ENCODE measurements at places on chromosomes 2 and 18.

DNA sequence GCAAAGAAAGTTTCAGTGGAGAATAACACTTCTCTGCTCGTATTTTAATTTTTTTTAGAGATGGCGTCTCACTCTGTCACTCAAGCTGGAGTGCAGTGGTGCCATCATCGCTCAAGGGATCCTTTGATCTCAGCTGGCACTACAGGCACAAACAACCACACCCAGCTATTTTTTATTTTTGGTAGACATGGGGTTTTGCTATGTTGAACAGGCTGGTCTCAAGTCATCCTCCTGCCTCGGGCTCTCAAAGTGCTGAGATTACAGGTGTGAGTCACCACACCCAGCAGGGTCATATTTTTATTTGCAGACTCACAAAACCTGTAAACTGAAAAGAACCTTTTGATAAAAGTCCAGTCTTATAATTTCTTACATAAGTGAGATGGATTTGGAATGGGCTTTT is 2.6 kb downstream of the TRAK2 start:
- no peak for DNase-seq

DNA sequence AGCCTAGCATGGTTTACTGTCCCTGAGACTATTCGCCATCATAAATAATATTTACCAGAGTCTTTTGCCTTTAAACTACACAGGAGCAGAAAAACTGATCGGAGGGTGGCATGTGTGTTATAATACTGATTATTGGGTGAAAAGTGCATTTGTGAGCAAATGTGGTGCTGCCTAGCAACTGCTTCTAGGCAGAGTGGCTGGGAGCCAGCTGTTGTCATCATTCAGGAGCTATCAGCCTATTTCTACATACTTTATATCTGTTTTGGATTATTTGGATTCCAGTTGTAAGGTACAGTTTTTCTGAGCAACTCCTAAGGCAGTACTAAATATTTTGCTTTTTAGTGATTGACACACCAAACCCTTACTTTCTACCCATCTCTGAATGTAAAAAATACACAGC is 75.0 kb upstream of the MSTN start:
- DNase-seq: no peak

- DNase-seq: no peak
These were observed 22.9 kb upstream of the ASB1 start for GRCh38 chr2:238403632-238404405.

DNA sequence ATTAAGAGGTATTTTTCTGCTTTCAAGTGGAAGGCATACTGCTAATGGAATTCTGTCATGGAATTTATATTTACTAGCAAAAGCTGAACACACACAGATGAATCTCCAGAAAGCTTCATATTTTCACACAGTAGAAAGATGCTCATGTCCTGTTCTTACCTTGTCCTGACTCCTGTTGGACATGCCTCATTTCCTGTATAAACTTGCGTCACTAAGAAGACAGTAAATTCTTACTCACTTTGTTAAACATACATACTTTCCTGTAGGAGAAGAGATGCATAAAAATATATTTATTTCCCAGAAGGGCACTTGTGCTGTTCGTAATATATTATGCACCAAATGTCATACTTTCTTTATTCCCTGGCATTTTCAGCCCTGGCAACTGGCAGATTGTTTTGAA is 238.3 kb upstream of the RASGRP3 start:
- peak; percentile 49 for DNase-seq

DNA sequence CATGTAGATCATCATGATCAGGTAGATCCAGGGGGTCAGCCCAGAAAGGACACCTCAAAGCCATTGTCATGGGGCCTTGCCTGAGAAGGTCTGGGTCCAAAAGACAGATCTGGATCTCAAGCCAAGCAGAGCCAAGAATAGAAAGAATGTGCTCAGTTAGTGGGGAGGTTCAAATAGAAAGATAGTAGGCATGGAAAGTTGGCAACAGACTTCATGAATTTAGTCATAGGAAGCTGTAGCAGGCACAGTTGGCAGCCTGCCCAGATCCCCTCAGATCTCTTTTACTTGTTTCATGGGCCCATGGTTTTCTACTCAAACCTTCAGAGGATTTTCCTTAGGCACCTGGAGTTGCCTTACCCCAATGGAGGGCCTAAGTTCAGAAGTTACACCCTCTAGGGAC is 767.0 kb downstream of the SLC4A3 start:
- peak; percentile 58 for DNase-seq

DNA sequence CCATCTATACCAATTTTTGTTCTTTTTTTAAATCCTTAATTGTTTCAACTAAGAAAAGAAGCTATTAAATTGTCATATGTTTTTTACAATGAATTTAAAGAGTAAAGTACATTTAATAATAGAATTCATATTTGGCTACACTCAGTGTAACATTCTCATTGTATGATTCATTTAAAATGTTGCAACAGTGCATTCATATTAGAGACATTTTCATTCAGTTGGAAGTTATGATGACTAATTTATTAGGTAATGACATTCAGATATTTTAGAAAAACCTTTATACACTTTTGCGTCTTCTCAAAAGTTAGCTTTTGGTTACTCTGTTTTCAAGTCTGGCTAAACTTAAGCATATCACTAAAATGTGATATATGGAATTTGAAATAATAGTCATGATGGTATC is 887.5 kb upstream of the NRXN1 start:
- no peak for DNase-seq

DNA sequence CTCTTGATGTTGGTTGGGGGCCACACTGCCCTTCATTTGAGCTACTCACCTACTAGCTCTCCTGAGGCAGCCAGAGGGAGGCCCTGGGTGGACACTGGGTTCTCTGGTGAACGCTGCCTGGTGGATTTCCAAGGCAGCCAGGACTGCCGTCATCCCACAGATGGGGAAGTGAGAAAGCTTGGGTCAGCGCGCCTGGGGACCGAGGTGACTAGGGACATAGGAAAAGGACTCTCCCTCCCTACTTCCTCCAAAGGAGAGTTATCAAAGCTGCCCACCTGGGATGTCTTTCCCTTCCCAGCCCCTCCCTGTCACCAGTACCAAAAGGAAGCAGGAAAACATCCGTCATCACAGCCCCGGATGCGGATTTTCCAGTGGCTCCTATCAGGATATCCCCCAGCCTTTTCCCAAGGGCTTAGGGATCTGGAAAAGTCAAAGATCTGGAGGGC is 3.8 kb upstream of the SEMA4C start:
- DNase-seq: no peak

DNA sequence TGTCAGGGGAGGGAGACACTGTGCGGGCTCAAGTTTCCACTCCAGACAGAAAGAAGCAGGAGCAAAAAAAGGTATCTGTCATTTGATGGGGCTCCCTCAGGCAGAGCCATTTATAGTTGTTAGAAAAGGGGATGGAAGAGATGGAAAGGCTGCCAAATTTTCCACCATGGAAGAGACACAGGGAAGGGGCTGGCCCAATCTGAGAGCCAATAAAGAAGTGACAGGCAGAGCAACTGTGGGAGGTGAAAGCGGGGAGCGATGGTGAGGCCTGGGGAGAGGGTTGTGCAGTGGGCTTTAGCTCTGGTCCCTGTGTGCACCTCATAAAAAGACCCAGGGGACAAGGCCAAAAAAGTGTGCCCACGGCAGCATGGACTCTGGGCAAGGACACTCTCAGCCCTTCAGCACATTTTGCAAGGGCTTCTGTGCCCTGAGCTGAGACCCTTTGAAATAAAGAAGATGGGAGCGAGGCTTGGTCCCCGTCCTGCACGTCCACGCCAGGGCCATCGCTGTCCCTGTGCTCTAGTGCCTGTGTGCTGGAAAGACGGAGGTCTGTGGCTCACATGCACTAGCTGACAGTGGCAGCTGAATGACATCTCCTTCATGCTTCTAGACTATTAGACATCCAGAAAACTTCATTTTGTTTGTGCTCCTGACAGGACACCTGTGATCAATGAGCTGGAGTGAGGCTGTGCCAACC is 456.7 kb upstream of the HS6ST1 start:
- no peak for DNase-seq

DNA sequence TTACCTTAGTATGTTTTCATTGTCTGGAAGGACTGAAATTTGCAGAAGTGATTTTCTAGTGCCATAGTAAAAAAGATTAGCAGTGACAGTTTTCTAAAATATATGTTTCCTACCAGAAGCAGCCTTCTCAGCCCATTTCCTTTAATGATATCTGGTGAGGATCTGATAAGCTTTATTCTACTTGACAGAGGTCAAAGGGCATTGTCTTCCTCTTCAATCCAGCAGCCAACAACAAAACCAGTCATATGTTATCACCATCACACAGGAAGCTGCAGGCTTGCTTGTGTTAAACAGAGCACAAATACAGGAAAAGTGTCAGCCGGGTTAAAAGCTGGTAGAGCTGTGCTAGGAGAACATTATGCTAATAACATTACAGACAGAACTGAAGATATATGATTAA is 35.6 kb upstream of the ZSWIM2 start:
- no peak for DNase-seq

- DNase-seq: no peak
These were observed 116.5 kb downstream of the PMS1 start for GRCh38 chr2:189900726-189901125.

DNA sequence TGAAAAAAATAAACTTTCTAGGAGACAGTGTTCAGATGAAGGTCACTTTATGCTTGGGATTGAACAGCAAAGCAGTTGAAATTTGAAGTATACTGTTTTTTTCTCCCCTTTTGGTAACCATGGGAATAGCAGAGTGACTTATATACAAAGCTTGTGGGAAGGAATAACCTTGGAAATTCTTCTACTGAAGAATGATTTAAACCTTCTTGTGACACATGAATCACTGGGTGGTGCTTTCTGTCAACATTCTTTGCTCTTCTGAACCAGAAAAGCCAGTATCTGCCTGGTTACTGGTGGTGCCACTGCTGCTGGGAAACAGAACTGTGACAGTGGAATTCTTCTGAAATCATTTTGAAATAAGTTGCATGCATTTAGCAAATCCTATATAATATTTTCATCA is 39.4 kb upstream of the RND3 start:
- DNase-seq: peak; percentile 99

- DNase-seq: no peak
These were observed at the start of gene OTOF for GRCh38 chr2:26477911-26478253. OTOF (minus strand) TSS chr2:26478124.

GRCh38 chr2:145765874-145766273 is 1246.0 kb upstream of the ZEB2 start:
- peak; percentile 14 for DNase-seq

- DNase-seq: no peak
These were observed 29.2 kb upstream of the ZDBF2 start for GRCh38 chr2:206245265-206245672.

- DNase-seq: no peak
These were observed 124.6 kb downstream of the SPOPL start for GRCh38 chr2:138626148-138626547.

DNA sequence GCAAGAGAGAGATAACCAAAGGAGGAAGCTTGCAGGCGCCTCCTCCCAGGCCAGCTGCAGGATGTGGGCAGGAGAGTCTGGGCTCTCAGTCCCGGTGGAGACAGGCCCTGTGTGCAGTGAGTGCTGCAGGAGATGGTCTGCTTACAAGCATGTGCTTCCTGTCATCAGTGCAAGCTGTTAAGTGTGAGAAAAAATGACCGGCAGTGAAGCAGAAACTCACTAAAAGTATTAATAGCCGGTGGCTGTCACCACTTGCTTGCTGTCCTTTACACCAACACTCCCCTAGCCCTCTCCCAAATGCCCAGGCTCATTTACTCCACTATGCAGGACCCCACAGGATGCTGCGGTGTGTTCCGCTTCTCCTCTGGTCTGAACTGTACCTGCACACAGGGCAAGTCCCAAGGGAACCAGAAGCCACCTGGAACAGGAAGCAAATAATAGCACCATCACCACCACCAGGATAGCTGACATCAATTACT is 435.6 kb upstream of the HS6ST1 start:
- no peak for DNase-seq

DNA sequence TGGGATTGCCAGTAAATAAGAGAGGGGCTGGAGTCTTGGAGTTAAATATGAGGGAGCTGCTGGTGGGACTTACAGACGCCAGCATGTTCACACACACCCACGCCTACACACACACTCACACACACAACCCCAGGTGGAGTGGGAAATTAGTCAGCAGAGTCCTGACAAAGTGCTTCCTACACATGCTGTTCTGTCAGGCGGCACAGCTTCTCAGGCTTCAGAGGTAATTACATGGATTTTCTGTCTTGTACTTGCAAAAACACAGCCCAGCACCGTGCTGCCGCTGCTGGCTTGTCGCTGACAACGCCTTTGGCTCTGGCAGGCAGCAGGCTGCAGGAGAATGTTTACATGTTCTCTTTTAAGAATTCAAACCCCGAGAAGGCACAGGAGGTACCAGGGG is 1186.3 kb upstream of the CELF4 start:
- no peak for DNase-seq

- peak; percentile 34 for DNase-seq
These were observed 24.0 kb downstream of the RAX start for GRCh38 chr18:59249199-59249774.

- DNase-seq: no peak
These were observed 23.0 kb upstream of the RTN4 start for GRCh38 chr2:55073000-55073983.

DNA sequence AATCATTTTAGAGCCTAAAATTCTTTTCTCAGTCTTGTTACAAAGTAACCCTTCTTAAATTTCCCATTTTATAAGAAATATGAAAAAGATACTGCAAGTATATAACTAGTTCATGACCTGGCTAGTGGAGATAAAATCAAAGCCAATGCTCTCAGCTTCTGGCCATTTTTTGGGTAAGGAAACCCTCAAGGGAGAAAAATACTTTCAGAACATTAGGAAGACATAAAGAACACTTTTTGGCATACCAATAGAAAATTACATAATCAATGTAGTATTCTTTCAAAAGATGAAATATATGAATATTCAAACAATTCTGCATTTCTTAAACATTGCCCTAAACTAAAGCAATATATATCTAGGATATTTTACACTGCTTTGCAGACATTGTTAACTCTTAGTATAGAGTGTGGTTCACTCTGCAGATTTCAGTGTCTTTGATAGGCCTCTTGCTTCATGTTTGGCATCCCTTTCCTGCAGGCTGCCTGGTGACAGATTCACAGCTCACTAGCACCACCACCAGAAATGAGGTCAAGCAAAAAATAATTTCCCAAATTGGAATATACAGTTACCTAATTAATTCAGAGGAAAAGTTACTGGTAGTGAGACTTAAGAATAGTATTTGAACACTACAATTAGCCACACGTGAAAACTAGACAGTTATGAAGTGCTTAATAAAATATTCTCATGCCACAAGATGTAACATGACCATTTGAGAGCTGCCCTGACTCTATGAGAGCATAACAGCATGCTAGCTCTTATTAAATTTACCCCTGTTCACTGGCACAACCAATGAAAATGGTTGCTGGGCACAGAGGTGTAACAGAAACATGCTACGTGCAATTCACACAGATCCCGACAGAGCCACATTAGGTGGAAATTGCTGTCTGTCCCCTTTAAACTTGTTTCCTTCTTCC is 36.0 kb downstream of the PAIP2B start:
- DNase-seq: no peak

GRCh38 chr2:102801858-102802699 is 40.2 kb downstream of the TMEM182 start:
- no peak for DNase-seq

- no peak for DNase-seq
These were observed 103.3 kb downstream of the COL6A3 start for GRCh38 chr2:237310515-237311114.

GRCh38 chr18:44701227-44701626 is 20.5 kb downstream of the SETBP1 start:
- no peak for DNase-seq

- no peak for DNase-seq
These were observed 3.3 kb downstream of the ACVR1 start for GRCh38 chr2:157872791-157873190.

GRCh38 chr2:71309-72035 is 25.2 kb upstream of the FAM110C start:
- DNase-seq: no peak

GRCh38 chr2:103459283-103459682 is 697.5 kb downstream of the TMEM182 start:
- DNase-seq: no peak

Measured in RCC 7860 (cell line).